ENCODE measurements at places on chromosomes 1 and 21.

- no peak for DNase-seq
These were observed 80.9 kb upstream of the LBR start for GRCh38 chr1:225508538-225509375.

DNA sequence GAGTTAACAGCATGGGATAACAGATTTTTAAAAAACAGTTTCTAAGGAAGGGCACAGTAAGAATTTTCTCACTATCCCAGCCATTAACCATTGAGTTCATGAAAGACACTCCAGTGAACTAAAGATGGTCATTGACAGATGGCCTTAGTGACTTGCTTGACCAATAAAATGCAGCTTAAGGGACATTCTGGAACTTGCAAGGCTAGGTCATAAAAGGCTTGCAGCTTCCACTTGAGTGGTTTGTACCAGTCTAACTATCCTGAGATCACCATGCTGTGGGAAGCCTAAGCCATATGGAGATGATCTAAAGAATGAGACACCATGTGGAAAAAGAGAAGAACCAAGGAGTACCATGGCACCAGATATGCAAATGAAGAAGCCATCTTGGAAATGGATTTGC lies 37.9 kb upstream of the MUTYH start:
- DNase-seq: no peak

DNA sequence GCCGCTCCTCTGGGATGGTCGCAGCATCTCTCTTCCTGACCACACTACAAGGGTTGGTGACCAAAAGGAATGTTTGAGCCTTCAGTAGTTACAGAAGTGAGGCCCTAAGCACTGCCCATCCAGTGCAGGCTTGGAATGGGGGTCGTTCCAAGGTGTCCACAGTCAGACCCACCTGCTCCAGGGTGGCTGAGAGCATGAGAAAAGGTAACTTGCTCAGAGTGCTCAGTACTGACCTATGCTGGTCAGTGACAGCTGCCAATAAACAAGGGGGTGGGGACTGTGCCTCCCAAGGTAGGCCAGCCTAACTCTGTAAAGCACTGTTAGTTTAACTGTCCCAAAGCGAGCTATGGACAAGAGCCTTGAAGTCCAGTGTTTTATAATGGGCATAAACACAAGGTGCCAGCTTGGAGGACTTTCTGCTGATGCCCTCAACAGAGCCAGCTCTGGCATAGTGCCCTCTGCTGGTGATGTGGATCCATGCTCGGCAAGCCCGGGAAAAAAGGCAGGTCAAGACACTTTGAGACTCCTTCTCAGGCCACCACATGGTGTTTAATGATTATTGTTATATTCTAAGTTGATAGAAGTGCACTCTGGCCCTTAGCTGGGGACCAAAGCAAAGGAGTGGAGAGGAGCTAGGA lies 78.1 kb upstream of the DNAH14 start:
- DNase-seq: peak; percentile 9

DNA sequence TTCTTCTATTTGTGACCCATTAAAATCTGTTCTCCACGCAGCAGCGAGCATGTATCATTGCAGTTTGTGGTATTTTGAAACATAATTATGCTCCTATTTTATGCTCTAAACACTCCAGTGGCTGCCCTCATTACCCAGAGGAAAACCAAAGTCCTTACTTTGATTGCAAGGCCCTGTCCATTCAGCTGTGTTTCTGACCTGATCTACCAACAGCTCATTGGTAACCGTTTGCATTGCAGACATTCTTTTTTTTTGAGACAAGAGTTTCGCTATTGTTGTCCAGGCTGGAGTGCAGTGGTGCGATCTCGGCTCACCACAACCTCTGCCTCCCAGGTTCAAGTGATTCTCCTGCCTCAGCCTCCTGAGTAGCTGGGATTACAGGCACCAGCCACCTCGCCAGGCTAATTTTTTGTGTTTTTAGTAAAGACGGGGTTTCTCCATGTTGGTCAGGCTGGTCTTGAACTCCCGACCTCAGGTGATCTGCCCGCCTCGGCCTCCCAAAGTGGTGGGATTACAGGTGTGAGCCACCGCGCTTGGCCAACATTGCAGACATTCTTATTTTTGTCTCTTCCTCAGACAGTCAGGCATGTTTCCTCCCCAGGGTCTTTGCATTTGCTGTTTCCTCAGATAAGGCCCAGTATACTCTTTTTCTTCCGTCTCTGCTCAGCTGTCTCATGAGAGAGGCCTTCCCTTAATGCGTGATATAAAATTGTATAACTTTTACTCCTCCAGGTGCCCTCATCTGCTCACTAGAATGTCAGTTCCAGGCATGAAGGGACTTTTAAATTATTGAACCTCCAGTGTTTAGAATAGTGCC lies 32.5 kb downstream of the THRAP3 start:
- no peak for DNase-seq

DNA sequence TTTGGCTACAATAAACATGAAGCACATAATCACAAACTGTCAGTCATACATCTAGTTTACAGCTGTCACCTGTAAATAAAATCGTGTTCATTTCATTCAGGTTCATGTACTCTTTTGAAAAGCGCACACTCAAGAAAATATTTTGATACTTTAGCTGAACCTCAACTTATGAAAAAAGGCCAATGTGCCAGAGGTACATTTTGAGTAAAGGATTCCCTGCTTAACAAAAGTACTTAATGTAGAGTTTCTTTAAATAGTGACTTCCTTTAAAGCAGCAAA lies 37.7 kb upstream of the SLC30A10 start:
- DNase-seq: no peak

DNA sequence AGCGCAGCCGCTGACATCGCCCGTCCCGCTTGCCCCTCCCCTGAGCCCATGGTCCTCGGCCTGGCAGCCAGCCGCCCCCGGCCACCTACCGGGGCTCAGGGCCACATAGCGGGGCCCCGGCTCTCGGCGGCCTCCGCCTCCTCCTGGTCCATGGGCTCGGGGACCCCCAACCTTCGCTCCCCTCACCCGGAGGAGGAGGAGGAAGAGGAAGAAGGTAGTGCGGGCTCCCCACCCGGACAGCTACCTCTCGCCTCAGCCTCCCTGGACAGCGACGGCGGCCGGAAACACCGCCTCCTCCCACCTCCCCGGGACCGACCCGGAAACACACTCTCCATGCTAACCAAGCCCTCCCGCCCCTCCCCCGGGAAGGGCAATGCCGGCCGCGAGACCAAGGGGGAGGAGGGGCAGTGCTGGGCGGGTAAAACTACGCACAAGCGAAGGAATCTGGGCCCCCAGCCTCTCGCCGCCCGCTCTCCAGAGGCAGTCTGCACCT lies at the start of gene KIAA0319L:
TSS of gene KIAA0319L (minus strand) at position 286 of the 493 bp plus-strand sequence. CDS start 2,912 bp downstream, outside the sequence.
- DNase-seq: no peak

DNA sequence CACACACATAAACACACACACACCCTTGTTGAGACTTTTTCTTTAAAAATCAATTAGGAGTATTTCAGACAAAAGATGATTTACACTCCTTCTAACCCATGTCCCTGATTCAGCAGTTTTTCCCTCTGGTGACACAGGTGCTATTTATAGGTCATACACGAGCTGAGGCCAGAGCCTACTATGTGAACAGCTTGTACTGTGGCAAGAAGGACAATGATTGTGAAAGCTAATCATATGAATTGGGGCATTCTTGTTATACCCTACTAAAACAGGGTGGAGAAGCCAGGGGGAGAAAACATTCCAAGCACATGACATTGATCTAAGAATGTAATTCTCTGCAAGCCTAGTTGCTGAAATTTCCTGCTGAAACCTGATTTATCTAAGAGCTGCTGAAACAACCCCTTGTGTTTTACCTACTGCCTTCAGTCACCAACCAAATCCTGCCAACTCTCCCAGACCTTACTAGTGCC lies 60.3 kb downstream of the XCL1 start:
- no peak for DNase-seq

DNA sequence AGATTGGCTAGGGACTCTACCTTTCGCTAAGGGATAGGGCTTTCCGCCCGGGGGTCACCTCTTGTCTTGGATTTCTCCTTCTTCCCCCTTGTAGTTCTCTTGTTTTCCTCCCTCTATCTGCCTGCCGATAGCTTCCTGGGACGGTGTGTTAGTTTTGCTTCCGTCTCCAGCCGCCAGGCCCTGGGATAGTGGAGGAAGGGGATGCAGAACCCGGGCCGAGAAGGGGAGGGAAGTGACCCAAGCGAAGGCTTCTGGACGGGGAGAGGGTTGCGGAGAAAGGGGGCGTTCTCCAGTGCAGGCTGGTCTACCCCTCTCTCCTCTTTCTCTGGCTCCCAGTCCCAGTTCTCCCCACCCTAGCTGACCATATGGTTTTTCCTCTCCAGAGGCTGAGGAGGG lies 871 bp downstream of the TUFT1 start:
- DNase-seq: no peak

GRCh38 chr1:181122222-181122621 lies 33.7 kb downstream of the IER5 start:
- DNase-seq: no peak

DNA sequence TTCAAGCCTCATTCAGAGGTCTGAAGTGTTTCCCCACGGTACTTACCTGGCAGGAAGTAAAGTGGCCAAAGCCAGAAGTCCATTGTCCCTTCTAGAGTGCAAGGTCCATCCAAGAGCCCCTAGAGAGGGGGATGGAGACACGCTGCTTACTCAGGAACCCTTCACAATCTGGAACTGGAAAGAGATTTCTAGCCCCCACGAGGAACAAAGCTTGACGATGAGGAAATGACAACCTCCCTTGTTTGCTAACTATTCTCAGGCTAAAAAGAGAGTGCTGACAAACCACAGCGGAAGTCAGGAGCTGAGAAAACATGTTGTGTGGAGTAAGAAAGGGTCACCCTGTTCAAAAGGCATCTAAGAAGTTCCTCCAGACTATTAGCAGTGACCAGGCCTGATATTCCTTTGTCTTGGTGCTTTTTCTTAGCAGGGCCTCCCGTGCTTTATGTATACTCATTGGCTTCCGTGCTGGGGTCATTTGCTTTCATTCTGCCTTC lies at the start of gene FCMR:
TSS of gene FCMR (minus strand) at position 170 of the 494 bp plus-strand sequence. CDS start at position 83, 87 bp downstream.
- DNase-seq: peak; percentile 76

DNA sequence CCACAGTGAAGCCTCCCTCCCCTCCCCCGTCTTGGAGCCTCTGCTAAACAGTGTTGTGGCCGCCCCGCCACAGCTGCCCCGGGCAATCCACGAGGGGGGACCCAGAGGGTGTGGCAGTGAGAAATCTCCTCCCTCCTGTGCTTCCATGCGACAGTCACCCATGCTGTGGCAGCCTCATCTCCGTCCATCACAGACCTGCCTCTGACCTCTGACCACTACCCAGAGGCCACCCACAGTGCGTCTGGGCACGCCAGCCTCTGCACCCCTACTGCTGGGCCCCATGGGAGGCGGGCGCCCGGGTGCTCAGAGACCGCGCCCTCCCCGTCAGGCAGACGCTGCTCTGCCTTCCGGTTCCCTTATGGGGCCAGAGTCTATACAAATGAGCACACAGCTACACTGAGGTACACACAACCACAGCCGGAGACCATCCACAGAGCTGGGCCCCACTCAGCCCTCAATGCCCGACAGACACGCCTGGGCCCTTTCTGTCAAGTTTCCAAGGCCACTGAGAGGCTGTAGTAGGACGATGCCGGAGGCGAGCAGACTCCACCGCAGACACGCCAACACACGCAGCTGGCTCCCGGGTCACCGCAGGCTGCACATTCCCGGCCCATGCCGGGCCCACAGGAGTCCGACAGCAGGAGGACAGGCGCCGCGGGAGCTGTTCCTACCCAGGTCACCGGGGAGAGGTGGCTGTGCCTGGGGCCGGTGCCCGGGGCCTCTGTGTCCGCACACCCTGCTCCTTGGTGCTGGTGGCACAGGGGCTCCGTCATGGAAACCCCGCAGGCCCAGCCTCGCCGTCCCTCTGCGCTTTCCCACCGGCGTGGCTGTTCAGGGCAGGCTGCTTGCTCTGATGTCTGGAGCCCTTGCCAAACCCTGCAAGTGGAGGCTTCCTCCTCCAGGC lies 23.9 kb upstream of the TMEM52 start:
- DNase-seq: no peak

DNA sequence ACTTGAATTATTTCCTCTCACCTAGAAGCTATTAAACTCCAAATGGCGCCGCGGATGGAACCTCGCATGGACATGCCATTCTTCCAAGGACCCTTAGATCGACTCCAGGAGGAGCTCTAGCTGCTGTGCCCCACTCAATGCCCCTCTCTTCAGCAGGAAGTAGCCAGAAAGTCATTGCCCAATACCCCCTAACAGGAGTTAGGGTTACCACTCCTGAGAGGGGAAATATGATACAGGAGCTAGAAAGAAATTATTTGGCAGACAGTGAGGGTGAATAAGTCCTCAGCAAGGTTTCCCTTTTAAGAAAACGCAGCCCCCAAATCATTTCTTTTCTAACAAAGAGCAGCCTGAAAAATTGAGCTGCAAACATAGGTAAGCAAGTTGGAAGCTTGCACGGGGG lies 28.6 kb downstream of the TFB2M start:
- DNase-seq: no peak

DNA sequence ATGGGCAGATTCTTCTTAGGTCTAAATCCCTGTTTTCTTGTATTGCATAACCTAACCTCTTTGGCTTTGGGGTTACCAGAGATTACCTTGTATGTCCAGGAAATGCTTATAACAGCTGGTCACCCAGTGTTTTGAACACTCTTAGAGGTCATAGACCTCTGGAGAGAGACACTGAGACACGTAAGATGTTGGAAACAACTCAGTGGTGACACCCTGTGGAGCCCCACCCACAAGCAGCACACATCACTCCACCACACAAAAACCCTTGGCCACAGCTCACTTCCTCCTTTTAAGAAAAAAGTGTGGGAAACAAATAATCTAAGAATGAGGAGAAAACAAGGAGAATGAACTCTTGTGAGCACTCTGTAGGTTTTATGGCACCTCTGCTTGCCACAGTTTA lies 26.3 kb upstream of the CYP4B1 start:
- DNase-seq: no peak

DNA sequence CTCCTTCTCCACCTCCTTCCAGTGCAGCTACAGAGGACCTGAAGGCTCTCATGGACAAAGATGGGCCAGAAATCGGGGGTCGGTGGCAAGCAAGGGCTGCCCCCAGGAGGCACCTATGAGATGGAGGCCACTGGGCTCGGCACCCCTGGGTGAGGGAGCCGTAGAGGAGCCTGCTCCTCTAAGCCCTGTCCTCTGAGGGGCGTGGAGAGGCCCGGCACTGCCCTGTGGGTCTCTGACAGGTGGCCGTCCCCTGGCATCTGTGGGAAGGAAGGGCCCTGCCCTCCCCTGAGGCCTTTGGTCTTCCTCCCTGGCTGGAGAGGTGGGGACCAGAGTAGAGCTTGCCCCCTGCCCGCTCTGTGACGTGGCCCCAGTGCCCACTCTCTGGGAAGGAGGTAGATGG lies 30.9 kb downstream of the PRDM16 start:
- DNase-seq: no peak

DNA sequence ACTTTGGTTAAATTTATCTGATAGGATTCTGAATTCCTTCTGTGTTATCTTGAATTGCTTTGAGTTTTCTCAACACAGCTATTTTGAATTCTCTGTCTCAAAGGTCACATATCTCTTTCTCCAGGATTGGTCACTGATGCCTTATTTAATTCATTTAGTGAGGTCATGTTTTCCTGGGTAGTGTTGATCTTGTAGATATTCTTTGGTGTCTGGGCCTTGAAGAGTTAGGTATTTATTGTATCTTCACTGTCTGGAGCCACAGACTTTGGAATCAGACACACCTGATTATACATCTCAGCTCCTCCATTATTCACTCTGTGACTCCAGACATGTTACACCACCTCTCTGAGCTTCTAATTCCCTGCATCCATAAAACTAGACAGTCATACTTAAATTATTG lies 34.2 kb upstream of the ETS2 start:
- DNase-seq: no peak

All from KG1 (cell line).